Hematopoietic multipotent progenitor cell (in vitro differentiated cells): ENCODE measurements at places on chromosomes 2 and 18.

- no peak for DNase-seq
Observed at GRCh38 chr2:239022437-239023260, 174.8 kb downstream of the TWIST2 start.

- DNase-seq = no peak
Observed at GRCh38 chr2:101362316-101362715, 25.0 kb downstream of the CREG2 start.

GRCh38 chr2:218166791-218167190, at the start of gene CXCR1:
Gene CXCR1, minus strand, starts transcription at chr2:218166962. Its CDS starts 1,751 bp downstream, at chr2:218165211.
- DNase-seq = no peak

GRCh38 chr2:106561803-106562202, 74.6 kb downstream of the CD8B2 start:
- no peak for DNase-seq

- no peak for DNase-seq
Observed at GRCh38 chr2:79670198-79670597, 157.3 kb downstream of the CTNNA2 start.

GRCh38 chr2:82837588-82838304, 1621.3 kb downstream of the SUCLG1 start:
- peak; percentile 35 for DNase-seq

DNA sequence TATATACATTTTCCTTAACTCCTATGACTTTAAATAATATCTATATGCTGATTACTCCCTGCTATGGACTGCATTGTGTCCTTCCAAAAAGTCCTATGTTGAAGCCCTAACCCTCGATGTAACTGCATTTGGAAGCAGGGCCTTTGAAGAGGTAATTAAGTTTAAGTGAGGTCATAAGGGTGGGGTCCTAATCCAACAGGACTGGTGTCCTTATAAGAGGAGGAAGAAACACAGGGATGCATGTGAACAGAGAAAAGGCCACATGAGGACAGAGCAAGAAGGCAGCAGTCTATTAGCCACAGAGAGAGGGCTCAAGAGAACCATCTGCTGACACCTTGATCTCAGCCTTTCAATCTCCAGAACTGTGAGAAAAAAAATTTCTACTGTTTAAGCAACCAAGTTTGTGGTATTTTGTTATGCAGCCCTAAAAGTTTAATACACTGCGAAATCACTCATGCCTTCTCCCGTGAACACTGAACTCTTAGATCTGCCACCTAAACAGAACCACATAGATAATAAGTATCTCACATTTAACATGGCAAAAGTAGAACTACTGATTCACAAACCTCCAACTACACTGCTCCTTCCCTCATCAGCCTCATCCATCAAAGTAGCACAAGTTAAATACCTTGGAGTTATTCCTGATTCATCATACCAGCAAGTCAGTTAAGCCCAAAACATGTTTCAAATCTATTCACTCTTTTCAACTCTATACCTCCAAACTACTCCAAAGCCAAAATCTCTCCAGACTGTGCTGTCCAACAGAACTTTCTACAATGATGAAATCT, 65.4 kb downstream of the HIBCH start:
- DNase-seq = no peak

DNA sequence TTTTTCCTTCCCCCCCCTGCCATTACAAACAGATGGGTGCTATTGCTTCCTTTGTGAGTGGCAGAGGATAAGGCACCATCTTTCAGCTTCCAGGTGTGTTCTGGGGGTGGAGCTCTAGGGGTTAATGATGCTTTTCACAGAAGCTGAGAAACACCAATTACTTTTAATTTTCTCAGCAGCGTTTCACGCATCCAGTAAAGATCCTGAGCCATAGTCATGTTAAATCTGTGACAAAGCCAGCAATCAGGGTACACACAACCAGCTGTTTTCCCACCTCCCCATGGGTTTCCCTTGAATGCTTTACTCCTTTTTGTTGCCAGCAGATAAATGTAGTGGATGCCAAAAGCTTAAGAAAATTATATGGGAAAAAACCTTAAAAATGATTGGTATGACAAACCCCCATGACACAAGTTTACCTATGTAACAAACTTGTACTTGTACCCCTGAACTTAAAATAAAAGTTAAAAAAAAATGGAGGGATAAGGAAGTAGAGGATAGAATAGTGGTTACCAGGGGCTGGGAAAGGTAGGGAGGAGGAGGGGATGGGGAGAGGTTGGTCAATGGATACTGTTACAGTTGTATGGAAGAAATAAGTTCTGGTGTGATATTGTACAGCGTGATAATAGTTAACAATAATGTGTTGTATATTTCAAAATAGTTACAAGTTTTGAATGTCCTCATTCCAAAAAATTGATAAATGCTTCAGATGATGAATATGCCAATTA, 70.0 kb downstream of the ACOXL start:
- DNase-seq = no peak

GRCh38 chr2:56583796-56584315, 400.1 kb downstream of the CCDC85A start:
- no peak for DNase-seq

- DNase-seq = no peak
Observed at GRCh38 chr2:85132397-85132796, 795 bp upstream of the TCF7L1 start.

GRCh38 chr2:151844211-151844896, 16.1 kb upstream of the ARL5A start:
- DNase-seq = no peak

DNA sequence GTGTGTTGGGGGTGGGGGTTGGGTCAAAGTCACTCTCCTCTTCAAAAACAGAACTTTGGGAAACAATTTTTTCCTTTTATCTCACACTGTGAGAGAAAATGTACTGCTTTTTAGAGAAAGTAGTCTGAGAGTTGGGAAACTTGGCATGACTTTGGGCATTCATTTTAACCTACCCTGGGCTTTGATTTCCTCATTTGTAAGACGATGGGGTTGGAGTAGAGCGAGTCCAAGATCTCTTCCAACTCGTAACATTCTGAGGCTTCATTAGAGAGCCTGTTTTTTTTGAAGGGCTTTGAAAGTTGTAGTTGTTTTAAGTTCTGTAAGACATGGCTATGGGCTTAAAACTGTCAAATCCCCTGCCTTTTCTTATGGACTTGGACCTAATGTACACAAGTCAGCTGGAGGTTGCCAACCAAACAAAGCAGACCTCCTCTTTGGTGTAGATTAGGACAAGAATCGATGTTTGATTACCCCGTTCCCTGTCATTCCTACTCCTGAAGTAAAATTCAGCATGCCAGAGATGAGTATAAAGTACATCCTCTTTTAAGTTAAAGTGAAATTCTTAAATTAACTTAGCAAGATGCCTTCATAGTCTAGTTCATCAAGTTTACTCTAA, 8.4 kb downstream of the PHLPP1 start:
- no peak for DNase-seq

DNA sequence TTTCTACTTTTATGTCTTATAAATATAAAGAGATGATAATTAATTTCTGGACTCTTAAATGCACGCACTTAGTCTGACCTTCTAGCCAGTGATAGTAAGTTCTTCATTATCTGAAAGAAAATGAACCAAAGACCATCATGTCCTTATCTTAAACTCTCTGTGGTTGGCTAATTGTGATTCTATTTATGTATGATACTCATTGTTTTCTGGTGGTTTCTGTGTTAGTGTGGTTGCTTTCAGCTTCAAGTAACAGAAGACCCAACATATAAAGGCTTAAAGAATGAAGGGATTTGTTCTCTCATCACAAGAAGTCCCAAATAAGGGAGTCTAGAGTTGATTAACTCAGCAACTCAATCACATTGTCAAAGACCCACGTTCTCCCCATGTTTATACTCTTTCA, 225.2 kb upstream of the TANK start:
- DNase-seq = no peak

DNA sequence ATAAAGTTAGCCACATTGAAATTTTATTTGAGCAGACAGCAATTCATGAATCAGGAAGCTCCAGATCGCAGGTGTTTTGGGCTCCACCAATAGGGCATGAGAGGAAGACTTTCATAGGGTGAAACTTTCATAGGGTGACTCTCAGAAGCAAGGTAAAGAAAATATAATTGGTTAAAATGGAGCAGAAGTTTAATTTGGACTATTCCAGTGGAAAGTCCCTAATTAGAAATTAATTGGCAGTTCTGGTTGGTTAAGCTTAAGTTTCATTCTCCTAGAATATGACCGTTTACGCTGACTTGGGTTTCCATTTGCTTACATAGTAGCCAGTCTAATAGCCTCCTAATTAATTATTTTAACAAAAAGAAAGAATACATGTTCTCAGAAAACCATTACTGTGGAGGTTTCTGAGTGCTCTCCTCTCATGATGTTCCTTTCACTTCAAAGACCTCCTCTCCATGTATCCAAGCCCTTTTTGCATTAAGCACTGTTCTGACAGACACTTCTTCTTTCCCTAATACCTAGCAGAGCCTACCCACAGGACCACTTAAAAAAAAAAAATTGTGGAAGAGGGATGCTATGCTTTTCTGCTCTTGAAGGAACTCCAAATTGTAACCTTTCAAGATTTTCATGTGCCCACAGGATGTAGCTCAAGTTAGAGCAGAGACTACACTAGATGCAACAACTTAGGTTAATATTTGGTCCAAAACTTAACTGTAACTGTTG, 99.1 kb downstream of the MREG start:
- no peak for DNase-seq

GRCh38 chr18:13338318-13338717, 119.8 kb downstream of the LDLRAD4 start:
- DNase-seq = no peak

DNA sequence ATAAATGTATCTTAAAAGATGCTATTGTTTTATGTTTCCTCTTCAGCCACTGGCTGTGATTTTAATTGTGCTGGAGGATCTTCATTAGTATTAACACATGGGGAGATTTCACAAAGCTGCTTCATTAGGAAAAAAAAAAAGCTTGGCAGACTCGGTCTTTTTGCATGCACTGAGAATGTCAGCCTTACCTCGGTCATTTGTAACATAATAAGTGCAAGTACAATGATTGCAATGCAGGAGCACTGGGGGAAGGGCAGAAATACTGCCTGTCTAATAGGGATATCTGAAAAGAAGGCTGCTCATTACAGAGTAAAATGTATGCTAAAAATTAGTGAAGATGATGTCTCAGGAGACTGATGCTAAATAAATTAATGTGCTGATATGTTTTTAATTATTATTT, 1.3 kb upstream of the BAZ2B start:
- DNase-seq = no peak

- no peak for DNase-seq
Observed at GRCh38 chr18:57806978-57807285, 3.8 kb upstream of the ATP8B1 start.

DNA sequence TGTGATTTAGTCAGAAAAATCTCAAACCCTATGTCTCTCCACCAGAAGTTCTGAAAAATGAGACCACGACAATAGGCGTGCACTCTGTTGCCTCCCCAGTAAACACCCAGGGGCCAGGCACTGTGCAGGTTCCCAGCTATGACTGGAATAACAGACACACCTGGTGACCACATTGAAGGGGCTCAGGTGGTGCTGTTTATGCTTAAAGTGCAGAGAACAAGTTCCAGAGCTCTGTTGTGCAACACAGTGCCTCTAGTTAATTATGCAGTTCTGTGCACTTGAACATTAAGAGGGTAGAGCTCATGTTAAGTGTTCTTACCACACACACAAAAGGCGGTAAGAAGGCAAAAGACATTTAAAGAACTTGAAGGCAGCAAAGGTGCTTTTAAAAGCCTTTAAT, 52.6 kb upstream of the AFF3 start:
- no peak for DNase-seq

DNA sequence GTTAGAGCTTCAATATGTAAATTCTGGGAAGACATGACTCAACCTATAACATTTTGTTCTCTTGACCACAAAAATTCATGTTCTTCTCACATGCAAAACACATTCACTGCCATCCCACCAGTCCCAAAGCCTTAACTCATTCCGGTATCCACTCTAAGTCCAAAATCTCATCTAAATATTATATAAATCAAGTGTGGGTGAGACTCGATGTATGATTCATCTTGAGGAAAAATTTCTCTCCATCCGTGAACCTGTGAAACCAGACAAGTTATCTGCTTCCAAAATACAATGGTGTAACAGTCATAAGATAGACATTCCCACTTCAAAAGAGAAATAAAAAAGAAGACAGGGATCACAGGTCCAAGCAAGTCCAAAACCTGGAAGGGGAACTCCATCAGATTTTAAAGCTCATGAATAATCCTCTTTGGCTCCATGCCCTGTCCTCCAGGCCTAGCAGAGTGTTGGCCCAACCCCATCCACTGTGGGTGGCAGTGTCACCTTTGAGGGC, 101.3 kb downstream of the RAD51AP2 start:
- no peak for DNase-seq

DNA sequence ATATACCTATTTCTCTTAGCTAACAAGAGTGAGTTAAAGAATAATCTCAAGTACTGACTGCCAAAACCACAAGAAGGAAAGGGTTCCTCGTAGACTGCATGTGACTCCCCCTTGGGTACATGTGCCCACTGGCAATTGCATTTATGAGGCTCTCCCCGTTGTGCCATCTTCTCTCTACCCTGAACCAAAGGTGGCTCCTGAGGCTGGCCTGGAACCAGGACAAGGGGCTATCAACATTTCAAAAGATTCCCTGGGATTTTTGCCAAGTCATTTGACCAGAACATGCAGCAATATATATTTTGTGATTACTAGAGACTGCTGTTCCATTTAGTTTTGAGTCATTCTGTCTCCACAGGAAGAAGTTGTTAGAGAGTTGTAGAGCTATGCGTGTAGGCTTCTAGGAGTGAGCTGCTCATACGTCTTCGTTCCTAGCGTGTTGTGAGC, 45.8 kb downstream of the LAMA3 start:
- peak; percentile 14 for DNase-seq

DNA sequence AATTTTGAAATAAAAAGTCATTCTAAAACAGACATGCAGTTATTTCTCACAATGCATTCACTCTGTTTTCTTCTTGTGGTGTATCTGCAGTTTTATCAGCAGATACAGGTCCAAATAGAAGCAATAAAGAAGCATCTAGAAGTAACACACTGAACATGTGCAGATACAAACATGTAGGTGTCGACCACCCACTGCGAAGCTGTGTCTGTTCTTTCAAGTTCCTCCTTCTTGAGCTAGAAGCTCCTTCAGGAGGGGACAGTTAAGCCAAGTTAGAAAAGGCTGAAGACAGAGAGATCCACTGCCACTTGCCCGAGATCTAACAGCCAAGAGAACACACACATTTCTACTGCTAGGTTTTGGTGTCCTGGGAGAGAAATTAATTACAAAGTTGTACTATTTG, 30.1 kb downstream of the WDFY1 start:
- DNase-seq = no peak

DNA sequence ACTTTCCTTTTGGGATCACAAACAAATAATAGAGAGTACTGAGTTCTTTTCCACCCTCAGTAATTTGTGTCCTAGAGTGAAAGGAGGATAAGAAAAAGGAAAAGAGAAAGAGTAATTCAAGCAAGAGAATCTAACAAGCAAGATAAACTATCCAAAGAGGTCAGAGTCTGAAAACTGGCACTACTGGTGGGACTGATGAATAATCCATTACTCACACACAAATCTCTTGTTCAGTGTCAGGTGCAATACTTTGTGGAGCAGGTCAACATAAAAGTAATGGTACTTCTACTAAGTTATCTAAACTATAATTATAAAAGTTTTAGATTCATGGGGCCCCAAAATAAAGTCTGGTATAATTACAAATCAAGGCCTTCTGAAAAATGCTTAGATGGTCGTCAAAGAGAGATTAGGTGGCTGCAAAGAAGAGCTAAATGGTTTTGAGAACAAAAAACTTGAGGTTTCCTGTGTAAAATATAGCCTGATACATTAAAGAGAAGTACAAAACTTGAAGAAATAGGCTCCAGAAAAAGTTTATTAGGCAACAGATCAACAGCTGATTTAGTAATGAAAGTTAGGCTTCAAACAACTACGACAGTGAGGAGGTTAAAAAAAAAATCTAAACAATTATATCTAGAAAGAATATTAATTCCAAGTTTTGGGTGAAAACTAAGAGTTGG, 109.4 kb downstream of the BAZ2B start:
- DNase-seq = peak; percentile 11

GRCh38 chr2:240925191-240925567, 19.0 kb downstream of the CROCC2 start:
- DNase-seq = no peak
